ENCODE measurements at places on chromosomes 5 and 9.

GRCh38 chr5:138573949-138574670 lies 1.1 kb downstream of the HSPA9 start:
- DNase-seq = no peak

DNA sequence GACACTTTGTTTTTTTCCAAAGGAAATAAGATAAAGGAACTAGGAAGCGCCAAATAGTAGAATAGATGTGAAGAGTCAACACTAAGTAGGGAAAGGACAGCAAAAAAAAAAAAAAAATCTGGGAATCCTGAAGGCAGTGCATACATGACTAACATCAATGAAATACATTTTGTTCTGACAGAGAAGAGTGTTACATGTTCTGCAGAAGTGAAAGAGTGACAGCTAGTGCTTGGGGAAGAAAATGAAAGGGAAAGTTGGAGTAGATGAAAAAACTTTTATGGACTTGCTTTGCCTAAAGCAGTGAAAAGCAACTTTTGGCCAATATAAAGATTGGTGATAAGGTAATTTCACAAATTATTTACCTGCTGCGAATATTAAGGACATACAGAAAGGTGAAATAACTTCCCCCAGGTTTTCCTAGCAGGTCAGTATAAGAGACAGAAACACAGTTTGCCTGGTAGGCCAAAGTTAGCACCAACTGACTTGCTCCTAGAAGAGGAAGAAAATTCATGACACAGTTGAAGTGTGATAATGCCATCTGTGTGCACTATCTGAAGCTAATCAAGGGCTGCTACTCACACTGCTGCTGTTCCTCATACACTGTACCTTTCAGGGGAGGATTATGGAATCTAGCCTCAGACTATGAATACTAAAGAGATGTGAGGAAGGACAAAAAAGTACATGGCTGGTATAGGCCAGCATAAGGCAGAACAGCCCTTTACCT lies 38.6 kb downstream of the RANBP6 start:
- no peak for DNase-seq

DNA sequence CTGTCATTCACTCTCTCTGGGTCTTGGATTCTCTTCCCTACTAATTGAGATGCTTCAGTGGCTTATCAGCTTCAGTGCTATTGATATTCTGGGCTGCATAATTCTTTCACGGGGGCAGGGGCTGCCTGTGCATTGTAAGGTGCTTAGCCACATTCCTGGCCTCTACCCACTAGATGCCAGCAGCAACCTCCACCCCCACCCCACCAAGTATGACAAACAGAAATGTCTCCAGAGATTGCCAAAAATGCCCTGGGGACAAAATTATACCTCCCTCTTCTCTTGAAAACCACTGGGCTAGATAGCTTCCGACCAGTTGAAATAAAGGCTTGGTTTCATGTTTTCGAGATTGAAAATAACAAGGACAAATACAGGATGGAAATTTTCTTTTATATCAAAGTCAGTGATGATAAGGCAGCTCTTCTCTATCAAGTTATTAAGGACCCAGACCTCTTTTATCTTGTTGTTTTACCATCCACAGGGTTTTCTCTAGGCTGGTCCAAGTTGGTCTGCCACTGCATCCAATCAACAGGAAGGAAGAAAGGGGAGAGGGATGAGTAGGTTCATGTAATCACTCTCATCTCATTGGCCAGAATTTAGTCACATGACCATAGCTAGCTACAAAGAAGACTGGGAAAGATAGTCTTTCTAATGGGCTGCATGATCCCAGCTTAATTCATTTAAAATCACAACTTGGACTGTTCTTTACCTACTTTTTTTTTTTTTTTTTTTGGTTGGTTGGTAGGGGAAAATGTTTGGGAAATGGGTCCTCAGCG lies 92.1 kb upstream of the RANBP3L start:
- DNase-seq = no peak

DNA sequence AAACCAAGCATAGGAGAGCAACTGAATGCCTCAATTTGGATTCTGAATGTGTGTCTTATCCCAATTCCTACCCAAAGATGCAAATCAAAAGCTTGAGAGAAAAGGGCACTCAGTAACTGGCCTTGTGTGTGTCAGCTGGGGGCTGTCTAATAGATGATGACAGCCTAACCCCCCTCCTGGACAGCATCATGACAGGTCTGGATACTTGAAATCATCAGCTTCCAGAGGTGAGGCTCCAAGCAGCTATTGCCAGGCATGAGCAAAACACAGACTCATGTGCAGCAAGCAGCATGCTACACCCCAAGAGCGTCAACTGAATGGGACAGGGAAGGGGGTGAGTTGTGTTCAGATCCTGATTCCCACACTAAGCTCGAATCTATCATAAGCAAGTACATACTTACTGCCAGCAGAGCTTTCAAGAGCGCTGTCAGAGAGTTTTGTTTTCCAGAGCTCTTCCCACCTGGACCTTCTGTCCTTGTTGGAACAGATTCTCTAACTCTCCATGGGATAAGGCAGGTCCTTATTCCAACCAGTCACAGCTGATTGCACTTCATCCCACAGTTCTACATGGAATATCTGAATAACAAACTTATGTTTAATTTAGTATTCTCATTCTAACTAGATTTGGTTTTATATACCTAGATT lies 467.5 kb downstream of the DTWD2 start:
- no peak for DNase-seq

- no peak for DNase-seq
Observed at GRCh38 chr5:160213537-160213936, 15.8 kb upstream of the FABP6 start.

DNA sequence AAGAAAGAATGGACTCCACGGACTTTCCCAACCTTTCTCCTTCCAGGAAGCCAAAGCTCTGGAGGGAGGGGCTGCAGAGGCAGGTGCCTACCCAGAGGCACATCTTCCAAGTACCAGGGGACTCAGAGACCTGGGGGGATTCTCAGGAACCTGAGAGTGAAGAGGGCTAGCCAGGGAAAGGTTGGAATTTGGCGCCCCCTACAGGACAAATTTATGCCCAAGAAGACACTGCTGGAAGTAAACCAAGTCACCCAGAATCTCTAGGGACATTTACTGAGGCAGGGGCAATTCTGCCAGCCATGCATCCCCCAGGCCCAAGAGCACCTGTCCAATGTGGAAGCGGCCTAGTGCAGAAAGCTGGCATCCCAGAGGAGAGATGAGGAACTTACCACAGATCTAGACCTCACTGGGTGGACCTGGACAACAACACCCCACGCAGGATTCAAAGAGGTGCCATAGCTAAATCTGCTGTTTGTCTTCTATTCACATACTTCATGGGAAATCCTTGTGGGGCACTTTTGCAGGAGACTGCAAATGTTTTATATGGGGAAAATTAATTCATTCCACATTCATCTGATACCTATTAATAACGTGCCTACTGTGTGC lies 25.9 kb upstream of the IDNK start:
- no peak for DNase-seq

DNA sequence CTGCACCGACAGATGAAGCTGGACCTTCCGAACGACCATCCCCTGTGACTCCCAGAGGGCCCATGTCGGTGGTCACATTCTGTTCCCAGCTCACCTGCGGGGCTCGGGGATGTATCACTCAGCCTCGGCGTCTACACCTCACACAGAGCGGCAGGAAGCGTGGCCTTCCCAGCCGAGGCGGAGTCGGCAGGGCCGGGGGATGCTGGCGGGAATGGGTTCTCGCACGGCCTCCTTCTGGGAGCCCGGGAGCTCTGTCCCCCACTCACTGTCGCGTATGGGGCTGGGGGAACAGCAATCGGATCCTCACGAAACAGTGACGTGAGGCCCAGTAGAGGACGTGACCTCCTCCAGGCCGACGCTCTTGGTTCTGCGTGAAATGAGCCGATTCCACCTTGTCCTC lies 20.4 kb downstream of the NACC2 start:
- no peak for DNase-seq

DNA sequence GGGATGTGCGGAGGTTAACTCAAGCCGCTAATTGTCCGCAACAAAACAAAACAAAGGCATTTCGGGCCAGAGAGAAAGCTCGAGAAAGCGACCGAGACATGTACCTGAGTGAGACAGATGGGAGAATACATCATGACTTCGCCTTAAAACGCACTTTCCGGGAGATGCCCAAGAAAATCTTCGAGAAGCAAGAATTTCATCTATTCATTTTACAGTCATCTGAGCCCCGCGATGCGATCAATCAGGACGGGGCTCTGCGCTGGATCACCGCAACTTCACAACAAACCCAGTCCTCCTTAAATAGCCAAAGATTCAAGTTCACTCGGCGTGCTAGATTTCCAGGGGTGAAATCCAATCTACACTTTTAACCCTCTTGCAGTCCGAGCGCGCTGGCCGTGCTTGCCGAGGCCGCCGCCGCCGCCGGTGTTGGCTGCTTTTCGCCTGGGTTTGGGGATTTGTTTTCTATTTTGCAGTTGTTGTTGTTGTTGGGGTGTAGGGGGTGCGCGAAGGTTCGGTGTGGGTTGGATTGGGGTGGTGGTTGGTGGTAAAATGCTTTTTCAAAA lies 482 bp downstream of the NFIB start:
- DNase-seq = peak; percentile 43

GRCh38 chr9:82572146-82572545 lies 490.8 kb downstream of the RASEF start:
- DNase-seq = no peak

GRCh38 chr5:131710391-131710790 lies 75.4 kb upstream of the RAPGEF6 start:
- DNase-seq = no peak

GRCh38 chr5:126780165-126780827 lies 3.4 kb downstream of the LMNB1 start:
- DNase-seq = peak; percentile 47

DNA sequence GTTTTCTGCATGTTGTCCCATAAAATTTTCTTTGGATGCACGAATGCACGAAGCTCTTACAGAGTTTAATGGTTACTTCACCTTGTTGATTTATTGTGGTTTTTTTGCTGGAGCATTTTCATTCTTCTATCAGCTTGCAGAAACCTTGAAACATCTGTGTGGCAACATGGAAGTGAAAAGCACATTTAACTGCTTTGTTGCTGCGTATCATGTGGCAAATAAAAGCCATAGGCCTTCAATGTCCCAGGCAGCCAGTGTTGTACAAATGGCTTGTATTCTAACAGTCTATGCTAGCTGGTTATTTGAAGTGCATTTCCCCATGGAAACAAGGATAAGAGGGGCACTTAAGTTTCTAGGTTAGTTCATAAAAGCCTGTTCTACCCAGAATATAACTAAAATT lies 42.5 kb upstream of the RASGRF2 start:
- no peak for DNase-seq

- DNase-seq = no peak
Observed at GRCh38 chr5:121967187-121967586, 5.4 kb downstream of the SRFBP1 start.

DNA sequence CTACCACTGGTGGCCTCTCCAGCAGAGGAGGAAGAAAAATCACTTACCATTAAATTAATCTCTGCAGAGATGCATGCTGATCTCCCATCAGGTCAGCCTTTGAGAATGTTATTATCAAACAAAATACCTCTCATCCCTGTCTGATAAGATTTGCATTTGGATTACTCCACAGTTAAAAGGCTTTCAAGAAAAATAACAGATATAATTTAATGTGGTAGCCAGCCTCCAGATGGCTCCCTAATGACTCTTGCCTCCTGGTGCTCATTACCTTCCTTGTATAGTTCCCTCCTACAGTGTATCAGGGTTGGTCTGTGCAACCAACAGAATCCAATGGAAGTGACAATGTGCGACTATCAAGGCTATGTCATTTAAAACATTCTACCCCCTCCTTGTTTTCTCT lies 63.6 kb upstream of the TNPO1 start:
- DNase-seq = no peak

Measured in NCI-H2227 treated with DMSO at 0.1 percent for 48 hours (cell line).